ENCODE measurements at places on chromosomes 12 and 14. TPM values are rescaled to one million over a fixed set of nuclear protein-coding genes. Genes with fewer than 3 reads are reported as not detected.

DNA sequence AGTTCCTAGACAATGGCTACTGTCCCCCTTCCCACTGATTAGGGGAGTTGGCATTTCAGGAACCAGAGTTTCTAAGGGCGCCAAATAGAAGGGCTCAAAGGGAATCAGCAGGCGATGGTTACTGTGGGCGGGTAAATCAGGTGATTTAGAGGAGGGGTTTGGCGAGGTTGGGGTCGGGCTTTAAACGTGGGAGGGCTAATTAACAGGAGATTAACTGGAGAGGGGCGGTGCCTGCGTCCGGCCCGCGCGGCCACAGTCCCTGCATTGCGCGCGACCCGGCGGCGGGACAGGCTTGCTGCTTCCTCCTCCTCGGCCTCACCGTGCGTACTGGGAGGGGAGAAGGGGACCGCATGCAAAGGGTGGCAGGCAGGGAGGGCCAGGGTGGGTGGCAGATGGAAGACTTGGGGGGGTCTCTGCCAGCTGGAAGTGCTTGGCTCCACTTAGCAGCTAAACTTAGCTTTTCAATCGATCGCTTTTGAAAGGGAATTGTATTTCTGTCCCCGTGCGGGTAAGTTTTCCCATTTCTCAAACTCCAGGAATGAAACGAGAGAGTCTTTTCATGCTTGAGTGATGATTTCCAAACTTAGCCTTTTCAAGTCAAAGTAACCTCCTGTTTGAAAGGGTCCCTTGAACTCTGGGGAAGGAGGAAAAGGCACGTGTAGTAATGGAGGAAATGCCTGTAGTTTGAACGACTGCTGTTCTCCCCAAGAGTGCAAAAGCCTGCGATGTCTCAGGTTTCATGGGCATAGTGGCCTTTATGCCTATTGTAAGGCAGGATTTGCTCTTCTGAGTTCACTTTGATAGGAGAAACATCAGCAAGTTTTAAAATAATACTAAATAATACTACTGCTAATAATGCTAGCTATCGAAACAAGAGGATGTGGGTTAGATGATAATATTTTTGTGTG, at the start of gene MGST1:
TSS of gene MGST1 (plus strand) at position 255 of the 908 bp plus-strand sequence. CDS start 6,608 bp downstream, outside the sequence.
- no peak for DNase-seq

- no peak for DNase-seq
Observed at GRCh38 chr12:12540261-12541013, 22.2 kb downstream of the DUSP16 start.

DNA sequence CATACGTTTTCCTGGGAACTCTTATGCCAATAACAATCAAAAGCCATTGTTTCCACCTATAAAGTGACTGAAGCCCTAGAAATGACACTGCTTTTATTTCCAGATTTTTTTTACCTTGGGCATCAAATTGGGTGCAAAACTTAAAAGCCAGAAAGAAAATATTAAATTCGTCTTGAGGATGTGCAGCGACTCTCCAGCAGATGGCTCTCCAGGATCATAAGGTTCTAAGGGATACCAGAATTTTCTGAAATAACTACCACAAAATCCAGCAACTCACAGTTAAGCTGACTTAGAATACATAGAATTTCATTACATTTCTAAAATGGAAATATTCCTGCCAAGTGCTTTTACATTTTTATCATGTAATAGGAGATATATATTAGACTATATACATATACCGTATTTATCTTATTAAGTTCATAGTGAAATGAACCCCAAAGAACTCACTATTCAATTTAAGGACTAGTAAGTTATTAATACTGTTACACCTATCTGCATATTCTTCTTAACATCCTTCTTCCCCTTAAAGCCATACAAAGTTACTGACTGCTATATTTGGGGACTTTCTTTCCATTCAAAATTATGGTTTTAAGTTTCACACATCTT, 44.0 kb downstream of the ARMH4 start:
- no peak for DNase-seq

DNA sequence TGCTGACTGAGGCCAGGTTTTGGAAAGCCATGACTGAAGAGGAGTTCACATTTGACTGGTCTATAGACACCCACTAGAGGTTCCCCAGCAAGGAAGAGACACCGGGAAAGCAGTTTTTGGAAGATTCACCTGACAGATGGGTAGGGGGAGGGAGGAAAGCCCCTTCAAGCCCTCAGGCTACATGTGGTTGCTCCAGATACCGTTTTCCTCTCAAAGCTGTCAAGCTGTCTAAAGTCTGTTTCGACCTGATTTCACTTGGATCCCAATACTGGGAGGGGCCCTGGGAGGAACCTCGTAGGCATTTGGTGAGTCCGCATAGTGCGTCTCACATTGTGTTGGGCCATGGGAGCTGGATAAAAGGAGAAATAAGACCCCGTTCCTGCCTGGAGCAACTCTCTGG, 1.7 kb upstream of the LRP1 start:
- DNase-seq: no peak

LRRC23 gene
- total RNA-seq: 12.9 TPM

Measured in esophagus muscularis mucosa (tissue), 4 donors.